ENCODE measurements at places on chromosomes 13 and 19. TPM values are rescaled to one million over a fixed set of nuclear protein-coding genes. Genes with fewer than 3 reads are reported as not detected.

The ZNF665 gene
- 1.6 TPM for total RNA-seq

The NLRP5 gene
- total RNA-seq: not detected

The ODAD3 gene
- not detected for total RNA-seq

The KRTDAP gene
- total RNA-seq: not detected

The MIA gene
- total RNA-seq: 0.26 TPM

The IGFL3 gene
- not detected for total RNA-seq

The ABCC4 gene
- 6.8 TPM for total RNA-seq

The NCAN gene
- not detected for total RNA-seq

The ILF3 gene
- total RNA-seq: 97.4 TPM
